ENCODE measurements at places on chromosomes 7 and 10.

GRCh38 chr10:122632576-122632975 lies 67.1 kb downstream of the C10orf120 start:
- no peak for DNase-seq

DNA sequence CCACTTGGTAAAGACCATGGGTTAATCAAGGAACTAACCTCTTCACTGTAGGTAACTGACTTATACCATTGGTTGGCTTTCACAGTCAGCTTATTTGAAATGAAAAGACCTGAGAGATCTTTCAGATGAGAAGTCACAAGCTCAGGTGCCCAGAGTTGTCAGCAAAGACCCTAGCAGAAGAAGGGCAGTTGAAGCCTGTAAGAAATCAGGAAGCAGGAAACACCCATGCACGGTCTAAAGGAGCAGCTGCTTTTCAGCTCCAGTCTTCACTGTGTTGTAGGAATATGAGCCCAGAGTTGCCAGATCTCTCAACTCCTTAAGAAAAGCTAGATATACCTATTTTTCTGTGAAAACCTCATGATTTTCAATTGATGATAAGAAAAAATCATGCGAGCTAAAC lies 130.0 kb downstream of the ARID5B start:
- no peak for DNase-seq

GRCh38 chr7:102072636-102073209 lies 213.9 kb upstream of the SH2B2 start:
- no peak for DNase-seq

DNA sequence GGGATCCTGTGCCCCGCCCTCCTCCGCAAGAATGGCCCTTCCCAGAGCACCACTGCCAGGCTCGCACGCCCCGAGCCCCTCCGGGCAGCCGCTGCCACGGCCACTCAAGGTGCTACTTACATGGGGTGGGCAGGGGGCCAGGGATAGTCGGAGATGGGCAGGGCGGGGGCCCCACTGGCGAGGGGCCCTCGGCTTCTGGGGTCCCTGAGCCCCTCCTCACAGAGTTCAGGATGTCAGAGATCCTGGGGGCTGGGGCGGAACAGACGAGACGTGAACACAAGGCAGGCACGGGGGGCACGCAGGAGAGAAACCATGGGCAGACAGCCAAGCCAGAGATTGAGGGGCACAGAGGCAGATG lies 25.6 kb downstream of the YKT6 start:
- DNase-seq = no peak

- no peak for DNase-seq
Observed at GRCh38 chr7:16619979-16620408, 25.6 kb downstream of the ANKMY2 start.

GRCh38 chr7:82851121-82851520 lies 311.6 kb downstream of the PCLO start:
- no peak for DNase-seq

DNA sequence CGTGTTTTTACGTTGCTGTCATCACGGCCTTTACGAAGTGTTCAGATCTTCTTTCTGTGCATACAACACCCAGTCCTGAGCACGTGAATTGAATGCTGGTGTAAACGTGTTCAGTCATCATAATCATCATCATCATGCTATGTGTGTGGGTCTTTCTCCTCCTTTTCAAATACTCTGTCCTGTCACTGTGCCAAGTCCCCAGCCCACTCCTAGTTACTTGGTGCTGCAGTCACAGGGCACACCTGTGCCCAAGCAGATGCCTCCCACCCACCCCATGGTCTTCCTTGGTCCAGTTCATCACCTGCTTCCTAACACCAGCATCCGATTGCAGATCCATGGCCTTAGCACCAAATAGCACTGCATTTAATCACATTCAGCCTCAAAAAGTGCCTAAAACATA lies 78.6 kb upstream of the MGMT start:
- no peak for DNase-seq

DNA sequence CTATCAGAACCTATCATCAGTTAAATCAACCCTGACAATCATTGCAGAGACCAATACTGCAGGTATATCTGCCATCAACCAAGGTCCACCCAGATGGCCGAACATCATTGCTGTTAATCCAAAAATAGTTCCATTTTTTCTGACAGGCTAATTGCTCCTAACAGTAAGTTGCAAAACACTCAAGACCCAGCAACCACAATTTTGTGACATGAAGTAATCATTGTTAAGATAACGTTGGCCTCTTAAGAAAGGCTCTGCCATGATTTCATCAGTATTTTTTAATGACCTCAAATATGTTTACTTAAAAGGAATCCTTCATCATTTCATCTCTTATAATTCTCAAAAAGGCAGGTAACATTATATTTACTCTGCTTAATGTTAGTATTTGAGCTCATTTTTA lies 553.4 kb upstream of the POM121L12 start:
- DNase-seq = no peak

GRCh38 chr7:81845744-81846241 lies 75.9 kb upstream of the HGF start:
- no peak for DNase-seq

GRCh38 chr10:49296836-49297235 lies 2.1 kb upstream of the C10orf71 start:
- DNase-seq = no peak

DNA sequence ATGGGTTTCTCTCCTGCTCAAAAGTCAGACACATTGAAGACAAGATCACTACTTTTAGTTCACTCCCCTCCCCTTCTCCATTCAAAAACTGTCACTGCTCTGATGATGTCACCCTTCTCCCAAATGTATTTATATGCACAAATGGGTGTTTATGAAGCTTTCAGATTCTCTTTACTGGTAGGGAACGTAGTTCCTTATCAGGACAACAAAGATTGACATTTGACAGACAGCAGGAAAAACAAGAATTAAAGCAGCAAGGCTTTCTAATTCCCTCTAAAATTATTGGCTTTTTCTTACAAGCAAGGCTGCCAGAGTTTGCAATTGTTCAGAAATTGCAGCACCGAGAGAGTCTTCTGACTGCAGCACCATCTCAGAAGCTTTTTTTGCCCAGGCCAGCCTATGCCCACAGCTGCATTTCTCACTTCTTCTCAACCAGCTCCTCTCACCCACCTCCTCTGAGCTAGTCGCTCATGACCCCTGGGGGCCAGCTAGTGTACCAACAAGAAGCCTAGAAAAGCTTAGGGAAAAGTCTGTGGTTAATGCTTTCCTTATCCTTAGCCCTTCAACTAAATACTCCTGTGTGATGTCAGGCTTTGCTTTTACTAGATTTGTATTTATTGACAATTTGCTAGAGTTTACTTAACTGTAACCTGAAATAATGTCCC lies 265.1 kb downstream of the HTR7 start:
- no peak for DNase-seq

DNA sequence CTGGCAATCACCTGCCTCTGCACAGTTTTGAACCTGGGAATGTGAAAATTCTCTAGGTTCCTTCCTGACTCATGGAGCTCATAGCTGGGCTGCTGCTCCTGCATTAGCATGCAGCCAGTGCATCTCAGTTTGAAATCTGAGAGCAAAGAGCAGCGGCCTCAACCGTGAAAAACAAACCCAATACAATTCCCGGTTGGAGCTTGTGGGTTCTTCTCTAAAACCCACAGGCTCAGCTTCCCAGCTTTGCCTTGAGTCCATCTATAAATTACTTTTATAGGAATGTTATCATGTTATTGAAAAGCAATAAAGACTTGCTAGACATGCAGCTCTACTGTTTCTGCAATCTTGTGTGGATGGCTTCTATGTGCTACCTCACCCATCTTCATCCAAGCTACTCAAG lies 191.7 kb downstream of the CXCL12 start:
- DNase-seq = no peak

DNA sequence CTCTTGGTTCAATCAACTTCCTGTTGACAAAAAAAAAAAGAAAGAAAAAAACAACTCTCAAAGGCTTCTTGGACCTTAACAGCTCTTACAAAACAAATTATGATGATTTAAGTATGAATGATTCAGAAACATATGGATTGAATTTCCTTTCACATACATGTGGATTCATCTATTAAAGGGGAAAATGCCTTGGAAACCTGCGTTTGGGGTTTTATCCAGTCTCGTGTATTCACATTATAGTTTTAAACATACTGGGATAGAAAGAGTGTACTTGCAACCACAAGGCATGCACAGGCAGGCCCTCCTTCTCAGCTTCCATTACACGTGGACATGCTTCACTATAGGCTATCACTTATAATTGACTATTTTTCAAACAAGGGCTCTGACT lies 286.7 kb downstream of the INHBA start:
- DNase-seq = no peak

- no peak for DNase-seq
Observed at GRCh38 chr7:2619116-2619515, 12.7 kb upstream of the TTYH3 start.

GRCh38 chr7:97871659-97872024 lies 566 bp downstream of the ASNS start:
- DNase-seq = peak; percentile 10

GRCh38 chr10:117439243-117439912 lies 64.1 kb upstream of the PDZD8 start:
- DNase-seq = no peak

DNA sequence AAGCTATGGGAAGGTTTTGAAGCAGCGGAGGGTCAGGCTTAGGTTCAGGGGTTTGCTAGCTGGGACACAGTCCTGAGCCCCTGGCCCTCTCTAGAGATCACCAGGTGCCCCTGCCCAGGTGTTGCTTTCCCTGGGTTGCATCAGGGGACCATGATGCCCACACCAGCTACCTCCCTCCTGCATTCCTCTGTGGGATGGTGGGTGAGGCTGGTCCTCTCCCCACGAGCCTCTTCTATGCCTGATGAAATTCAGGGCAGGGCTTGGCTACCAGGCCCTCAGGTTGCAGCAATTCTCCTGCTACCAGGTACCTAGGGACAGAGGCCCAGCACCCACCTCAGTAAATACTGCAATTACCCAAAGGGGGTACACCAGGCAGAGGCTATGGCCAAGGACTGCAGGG lies 10.8 kb upstream of the SLC29A3 start:
- DNase-seq = no peak

DNA sequence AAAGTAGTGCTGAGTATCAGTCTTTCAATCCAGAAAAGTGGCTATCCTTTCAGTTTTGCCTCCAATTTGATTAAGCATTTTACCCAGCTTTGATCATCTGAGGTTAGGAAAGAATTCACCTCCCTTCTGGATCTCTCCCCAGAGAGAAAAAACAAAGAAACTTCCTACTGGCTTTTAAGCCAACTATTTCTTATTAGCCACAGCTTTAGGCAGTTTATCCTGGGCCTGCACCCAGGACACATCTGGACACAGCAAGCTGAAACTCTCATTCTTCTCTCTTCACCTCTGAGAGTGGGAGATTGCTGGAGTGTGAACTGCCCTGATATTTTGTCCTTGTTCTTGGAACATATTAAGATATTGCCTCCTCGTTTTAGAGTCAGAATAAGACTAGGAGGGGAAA lies 43.5 kb upstream of the LSM8 start:
- no peak for DNase-seq

DNA sequence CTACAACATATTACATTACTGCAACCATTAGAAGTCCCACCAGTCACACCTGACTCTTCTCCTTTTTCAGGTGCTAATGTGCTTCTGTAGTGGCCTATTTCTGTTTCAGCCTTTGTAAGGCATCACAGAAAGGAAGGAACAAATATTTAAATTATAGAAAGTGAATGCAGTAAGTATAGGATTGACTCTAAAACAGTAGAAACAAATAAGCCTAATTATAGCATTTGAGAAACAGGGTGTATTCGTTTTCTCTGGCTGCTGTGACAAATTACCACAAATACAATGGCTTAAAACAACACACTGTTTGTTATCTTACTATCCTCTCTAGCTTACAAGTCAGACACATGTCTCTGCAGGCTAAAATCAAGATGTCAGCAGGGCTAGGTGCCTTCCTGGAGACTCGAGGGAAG lies 69.4 kb downstream of the CCSER2 start:
- no peak for DNase-seq

- no peak for DNase-seq
Observed at GRCh38 chr7:87575521-87575920, 25.2 kb downstream of the ABCB1 start.

- DNase-seq = no peak
Observed at GRCh38 chr10:43945094-43945730, 296.5 kb upstream of the ZNF32 start.

DNA sequence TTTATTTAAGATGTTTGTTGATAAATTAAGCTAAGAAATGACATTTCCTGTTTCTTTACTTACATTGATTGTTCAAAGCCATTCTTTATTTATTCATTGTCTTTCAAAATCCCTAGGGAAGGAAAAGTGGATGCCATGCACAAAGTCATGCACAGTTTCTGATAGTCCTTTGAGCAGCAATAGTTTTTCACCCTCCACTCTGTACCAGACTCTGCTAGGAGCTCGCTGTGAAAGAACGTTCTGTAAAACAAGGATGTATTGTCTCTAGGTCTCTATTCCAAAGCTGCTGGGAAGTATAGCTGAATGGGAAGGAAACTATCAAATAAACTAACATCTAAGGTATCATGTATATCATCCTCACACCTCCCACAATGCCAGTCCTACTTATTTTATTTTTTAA lies 7.8 kb upstream of the NOC3L start:
- DNase-seq = no peak

GRCh38 chr10:83960125-83960524 lies 179.2 kb upstream of the GHITM start:
- no peak for DNase-seq

GRCh38 chr10:10818082-10818481 lies 199.6 kb upstream of the CELF2 start:
- DNase-seq = no peak

DNA sequence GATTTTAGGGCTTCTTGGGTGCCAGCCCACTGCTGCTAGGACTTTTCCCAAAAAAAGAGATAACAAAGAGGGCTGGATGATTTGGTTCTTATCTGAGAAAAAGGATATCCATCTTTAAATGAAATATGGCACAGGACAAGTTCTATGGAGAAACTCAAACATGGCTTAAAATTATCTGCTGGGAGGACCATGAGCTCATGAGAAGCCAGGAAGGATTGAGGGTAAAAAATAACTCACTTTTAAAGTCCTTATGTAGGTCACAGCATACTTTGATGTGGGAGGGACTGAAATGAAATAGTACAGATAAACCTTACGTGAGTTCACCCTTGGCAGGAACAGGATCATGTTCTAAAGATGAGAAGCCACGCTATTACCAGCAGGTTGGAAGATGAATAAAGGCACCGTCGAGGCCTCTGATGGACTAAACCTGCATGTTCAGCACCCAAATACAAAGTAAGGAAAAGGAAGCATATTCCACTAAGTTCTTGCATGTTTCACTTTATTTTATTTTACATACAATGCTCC lies 369.2 kb upstream of the KLF6 start:
- no peak for DNase-seq

DNA sequence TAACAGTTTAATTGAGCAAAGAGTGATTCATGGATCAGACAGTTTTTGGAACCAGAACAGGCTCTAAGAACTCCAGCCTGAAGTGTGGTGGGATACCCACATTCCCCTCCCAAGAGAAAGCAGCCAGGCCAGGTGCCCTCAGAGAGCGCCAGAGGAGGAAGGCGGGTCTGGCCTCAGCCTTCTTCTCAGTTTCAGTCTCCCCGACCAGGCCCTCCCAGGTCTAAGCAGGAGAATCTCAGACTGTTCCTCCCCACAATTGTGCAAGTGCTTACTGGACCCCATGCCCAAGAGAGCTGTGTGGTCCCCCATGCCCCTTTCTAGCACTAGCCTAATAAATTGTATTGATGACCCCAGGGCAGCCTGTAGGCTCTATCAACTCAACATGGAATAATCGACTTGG lies 25.6 kb downstream of the PPIF start:
- DNase-seq = no peak
